ENCODE measurements at places on chromosomes 3 and 15. TPM values are rescaled to one million over a fixed set of nuclear protein-coding genes. Genes with fewer than 3 reads are reported as not detected.

Gene CTNNB1
- 340 TPM for total RNA-seq

Gene ARHGEF26
- 20.4 TPM for total RNA-seq

- no peak for DNase-seq
Observed at GRCh38 chr3:82475306-82475705, 713.9 kb upstream of the GBE1 start.

- DNase-seq, result no peak
Observed at GRCh38 chr3:30426293-30426993, 180.0 kb upstream of the TGFBR2 start.

- DNase-seq, result peak; percentile 90
Observed at GRCh38 chr15:31200735-31201151, 99.2 kb upstream of the TRPM1 start.

DNA sequence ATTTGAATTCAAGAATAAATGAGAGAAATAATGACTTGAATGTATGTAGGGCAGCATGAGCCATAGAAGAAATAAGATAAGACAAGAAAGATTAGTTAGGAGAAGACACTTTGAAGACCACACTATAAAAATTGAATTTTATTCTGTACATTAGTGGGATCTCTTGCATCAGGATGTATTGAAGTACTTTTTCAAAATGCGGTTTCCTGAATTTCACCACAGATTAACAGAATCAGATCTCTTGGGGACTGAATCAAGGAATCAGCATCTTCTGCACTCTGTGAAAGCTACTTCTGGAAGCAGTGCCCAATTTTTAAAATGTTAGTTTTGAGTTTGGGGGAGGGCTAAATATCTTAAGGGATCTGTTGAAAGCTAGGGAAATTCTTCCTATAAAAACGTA, 763.9 kb upstream of the GOLIM4 start:
- no peak for DNase-seq

DNA sequence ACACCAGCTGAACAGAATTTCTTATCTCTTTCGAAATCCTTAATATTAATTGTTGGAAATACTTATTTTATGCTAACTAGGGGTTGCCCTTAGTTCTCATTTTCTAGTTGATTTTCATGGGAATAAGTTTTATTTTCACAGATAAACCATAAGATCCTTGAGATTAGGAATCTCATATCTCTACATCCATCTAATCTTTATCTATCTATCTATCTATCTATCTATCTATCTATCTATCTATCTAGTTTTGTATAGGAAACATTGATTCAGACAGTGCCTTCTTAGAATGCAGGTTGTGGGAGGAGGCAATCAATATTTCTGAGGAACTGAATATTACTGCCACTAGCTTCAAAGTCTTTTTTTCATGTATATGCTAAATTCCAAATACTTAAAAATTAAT, 3.5 kb upstream of the KBTBD8 start:
- DNase-seq, result no peak

- DNase-seq, result no peak
Observed at GRCh38 chr3:14957925-14958324, 10.5 kb downstream of the NR2C2 start.

DNA sequence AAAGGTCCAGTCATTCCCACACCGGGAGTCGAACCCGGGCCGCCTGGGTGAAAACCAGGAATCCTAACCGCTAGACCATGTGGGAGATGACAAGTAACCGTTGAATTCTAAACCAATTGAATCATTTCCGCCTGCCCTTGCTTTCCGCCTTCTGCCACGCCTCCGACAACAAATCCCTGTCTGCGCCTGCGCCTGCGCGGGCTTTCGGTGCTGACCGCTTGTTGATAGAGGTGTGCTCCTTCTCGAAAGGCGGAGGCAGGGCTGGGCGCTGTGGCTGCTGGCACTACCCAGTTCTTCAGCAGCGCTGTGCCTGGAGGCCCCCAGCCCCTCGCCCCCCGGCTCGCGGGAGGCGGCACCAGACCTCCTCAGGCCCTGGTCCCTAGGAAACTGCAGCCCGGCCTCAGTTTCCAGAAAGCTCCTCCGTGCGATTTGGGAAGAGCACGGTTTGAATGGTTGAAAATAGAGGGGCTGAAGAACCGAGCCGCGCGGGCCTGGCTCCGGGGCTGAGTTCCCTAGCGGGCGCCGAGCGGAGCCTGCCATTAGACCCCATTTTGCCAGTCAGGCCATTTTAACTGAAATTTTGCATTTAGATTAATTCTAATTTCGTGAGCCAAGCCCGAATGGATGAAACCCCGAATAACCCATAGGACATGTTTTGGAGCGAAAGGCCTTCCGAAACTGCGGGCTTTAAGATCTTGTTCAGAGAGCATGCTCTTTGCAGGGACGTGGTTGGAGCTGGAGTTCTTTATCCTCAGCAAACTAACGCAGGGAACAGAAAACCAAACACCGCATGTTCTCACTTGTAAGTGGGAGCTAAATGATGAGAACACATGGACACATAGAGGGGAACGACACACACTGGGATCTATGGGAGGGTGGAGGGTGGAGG, 219.3 kb upstream of the ATP10A start:
- peak; percentile 96 for DNase-seq

DNA sequence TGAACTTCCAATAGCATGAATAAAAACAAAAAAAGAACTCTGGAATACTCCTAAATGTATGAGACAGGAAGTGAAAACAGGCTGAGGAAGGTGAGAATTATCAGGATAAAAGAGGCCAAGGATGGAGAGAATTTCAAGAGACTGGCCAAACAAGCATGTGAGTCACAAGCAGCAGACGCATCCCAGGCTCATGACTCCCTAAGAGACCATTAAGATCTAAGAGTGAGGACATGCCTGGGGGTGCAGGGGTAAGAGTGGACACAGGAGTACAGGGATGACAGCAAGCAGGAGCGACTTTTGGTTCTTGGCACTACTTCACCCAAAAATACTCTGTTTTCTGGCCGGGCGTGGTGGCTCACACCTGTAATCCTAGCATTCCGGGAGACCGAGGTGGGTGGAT, 7.1 kb downstream of the SCAMP2 start:
- DNase-seq, result no peak

- no peak for DNase-seq
Observed at GRCh38 chr15:99496302-99496629, 69.5 kb upstream of the MEF2A start.

Gene TMEM207
- not detected for total RNA-seq

- DNase-seq, result no peak
Observed at GRCh38 chr3:153244961-153245360, 82.9 kb downstream of the RAP2B start.

GRCh38 chr3:149085828-149086231, 503 bp downstream of the HLTF start:
- DNase-seq, result no peak

- DNase-seq, result no peak
Observed at GRCh38 chr15:88335074-88335473, 78.5 kb upstream of the NTRK3 start.
